Glomerular endothelial cell (primary cell): ENCODE measurements at places on chromosomes 1 and 21. TPM values are rescaled to one million over a fixed set of nuclear protein-coding genes. Genes with fewer than 3 reads are reported as not detected.

GRCh38 chr1:231315887-231316286, 21.8 kb downstream of the EXOC8 start:
- no peak for DNase-seq

DNA sequence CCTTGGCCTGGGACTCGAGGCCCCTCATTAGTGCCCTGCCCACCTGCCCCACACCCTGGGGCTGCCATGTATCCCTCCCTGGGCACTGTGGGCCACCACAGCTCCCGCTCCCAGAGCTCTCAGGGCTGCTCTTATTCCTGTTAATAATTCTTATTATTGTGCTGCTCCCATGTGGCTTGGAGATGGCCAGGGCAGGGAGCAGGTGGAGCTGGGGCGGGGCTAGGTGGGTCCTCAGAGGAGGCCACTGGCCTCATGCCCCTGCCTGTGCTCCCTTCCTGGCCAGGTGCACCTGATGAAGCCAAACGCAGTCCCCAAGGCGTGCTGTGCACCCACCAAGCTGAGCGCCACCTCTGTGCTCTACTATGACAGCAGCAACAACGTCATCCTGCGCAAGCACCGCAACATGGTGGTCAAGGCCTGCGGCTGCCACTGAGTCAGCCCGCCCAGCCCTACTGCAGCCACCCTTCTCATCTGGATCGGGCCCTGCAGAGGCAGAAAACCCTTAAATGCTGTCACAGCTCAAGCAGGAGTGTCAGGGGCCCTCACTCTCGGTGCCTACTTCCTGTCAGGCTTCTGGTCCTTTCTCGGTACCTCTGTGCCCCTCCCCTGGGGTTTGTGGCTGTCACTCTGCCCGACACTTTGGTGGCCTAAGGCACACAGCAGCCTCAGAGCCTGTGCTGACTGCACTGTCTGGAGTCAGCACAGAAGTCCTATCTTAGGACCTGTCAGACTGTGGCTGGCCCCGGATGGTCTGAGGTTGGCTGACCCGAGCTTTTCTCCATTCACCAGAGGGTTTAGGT, 34.1 kb downstream of the BMP8A start:
- DNase-seq: no peak

- peak; percentile 63 for DNase-seq
Measured at GRCh38 chr1:110407260-110408210, at the start of gene LAMTOR5. Gene LAMTOR5 (minus strand): TSS chr1:110407694. CDS start chr1:110407620, 74 bp downstream.

DNA sequence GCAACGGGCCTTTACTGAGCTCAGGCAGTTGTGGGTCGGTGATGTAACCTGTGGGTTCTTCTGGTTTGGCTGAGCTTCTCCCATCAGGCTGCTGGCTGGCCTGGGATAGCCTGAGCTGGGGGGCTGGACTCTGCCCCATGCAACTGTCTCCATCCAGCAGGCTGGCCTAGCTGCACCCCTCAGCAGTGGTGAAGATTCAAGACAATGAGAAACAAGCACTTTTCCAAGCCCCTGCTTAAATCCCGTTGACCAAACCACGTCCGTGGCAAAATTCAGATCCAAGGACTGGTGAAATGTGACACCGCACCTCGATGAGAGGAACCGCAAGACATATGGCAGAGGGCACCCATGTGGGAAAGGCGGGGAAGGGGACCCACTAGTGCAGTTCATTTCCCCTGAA, 25.6 kb downstream of the PRSS38 start:
- no peak for DNase-seq

GRCh38 chr1:7670334-7671145, 100.6 kb upstream of the VAMP3 start:
- DNase-seq: no peak

The PAQR6 gene
- total RNA-seq: 0.15 and 1.5 TPM in 2 replicates

The CFAP45 gene
- 0.53 and 0.73 TPM in 2 replicates for total RNA-seq

The CDA gene
- total RNA-seq: 0.92 and 3.4 TPM in 2 replicates

The CACYBP gene
- total RNA-seq: 76.7 and 82.1 TPM in 2 replicates
